Inflammatory macrophage treated with lipopolysaccharide for 4 hours (primary cell): ENCODE measurements at places on chromosomes 6 and 20.

DNA sequence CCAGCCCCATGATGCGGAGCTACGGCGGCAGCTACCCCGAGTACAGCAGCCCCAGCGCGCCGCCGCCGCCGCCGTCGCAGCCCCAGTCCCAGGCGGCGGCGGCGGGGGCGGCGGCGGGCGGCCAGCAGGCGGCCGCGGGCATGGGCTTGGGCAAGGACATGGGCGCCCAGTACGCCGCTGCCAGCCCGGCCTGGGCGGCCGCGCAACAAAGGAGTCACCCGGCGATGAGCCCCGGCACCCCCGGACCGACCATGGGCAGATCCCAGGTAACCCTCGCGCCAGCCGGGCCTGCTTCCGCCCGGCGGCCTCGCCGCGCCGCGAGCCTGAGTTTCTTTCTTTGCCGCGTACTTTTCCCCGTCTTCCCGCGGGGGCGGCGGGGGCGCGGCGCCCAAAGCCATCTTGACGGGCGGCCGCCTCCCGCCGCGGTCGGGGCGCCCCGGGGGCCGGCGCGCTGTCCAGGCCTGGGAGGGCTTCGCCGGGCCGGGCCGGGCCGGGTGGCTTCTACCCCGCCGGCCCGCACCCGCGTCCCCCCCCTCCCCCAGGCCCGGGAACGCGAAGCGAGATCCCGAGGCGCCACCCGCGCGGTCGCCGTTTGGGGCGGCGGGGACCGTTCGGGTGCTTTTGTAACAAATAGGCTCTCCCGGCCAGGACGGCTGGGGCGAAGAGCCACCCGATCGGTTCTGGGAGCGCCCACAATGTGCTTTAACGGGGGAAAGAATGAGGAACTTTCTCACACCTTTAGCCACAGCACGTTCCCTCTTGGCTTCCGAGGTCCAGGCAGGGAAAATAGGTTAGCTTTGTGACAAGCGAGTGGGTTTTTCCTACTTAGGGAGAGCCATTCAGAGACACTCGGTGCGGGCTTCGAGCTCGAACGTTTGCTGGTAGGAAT, 2.3 kb downstream of the ARID1B start:
- DNase-seq, result peak; percentile 46

- DNase-seq, result no peak
Observed at GRCh38 chr6:161396539-161396938, 122.7 kb upstream of the AGPAT4 start.

DNA sequence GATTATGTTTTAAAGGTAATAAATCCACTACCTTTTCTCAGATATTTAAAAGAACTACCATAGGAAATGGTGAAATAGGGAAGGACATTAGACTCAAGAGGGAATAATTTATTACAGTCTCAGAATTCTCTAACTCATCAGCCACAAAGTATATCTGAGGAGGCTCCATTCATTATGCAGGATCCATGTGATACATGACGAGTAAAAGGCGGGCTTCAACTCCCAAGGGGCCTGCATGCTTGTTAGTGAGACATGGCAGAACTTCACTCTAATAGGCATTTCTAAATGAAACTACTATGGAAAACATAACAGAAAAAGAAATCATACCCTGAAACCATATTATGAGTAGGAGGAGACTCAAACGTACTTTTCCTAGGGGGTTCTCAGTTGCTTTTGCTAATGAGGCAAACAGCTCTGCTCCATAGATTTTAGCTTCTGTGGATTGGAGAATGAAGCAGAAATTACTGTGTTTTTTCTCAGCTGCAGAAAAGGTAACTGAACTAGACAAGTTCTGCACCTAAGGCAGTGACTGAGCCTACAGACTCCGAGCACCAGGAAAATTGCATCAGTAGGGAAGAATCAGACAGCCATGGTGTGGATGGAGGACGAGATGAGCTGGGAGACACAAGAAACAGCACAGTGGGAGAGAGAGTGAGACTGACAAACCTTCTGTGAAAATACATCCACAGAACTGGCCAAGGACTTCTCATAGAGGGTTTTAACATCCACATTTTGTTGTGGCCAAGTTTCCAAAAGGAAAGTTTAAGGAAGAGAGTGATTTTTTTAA, 254.6 kb upstream of the PRDM1 start:
- no peak for DNase-seq

DNA sequence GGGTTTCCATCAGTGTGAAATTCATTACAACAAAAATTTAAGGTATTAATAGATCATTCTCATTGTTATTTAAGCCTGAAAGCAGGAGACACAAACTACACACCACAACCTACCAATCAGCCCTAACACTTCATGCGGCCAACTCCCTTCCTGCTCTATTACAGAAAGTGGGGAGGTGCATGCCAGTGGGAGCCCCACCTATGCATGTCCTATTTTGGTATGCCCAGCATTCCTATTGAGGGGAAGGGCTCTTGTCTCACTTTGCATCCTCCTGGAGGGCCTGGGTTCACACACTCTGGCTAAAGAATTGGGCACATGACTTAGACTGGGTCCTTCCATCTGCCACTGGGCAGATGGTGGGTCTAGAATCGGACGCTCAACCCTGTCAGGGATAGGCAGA, 450.0 kb downstream of the PTPRT start:
- DNase-seq, result no peak

DNA sequence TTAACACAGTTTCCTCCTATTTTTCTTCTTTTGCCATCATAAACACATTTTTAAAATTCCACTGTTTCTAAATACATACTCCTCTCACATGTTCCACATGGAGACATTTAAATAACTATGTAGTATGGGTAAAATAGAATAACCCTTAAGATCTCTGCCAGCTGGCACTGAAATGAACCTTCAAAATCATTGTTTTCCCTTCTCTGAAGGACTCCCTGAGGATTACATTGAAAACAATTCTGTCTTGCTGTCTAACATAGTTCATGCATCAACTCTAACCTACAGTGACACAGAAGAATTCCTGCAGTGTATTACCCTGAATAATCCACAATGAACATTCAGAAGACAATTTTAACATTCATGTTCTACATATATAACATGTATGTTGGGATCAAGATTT, 1361.8 kb upstream of the CITED2 start:
- no peak for DNase-seq

- no peak for DNase-seq
Observed at GRCh38 chr20:57968120-57968519, 258.3 kb upstream of the PMEPA1 start.

DNA sequence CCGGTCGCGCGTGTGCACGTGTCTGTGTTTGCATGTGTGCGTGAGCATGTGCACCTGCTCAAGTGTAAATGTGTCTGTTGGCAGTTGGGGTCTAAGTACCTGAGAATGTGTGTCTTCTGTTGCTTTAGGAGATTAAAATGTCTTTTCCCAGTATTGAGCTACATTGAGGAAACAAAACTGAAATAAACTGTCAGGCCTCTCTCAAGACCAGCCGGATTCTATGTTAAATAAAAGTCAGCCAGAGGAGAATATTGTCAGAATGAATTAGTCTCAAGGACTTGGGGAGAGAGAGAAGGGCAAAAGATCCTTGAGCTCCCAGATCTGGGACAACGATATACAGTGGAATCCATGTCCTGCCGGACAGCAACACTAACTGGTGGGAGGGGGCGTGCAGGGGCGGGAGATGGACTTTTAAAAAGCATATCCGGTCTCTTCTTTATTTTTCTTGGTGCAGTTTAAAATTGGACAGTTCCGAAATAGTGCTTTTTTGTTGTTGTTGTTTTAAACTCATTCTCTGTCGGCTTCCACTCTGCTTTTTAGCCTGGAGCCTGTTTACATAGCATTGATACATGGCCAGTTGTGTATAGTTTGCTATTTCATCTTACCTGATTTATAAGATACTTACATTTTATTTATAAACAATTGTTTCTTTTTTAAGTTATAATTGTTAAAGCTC, 3.3 kb upstream of the TBX18 start:
- no peak for DNase-seq

GRCh38 chr20:33444797-33445560, 1.4 kb upstream of the SNTA1 start:
- peak; percentile 4 for DNase-seq

DNA sequence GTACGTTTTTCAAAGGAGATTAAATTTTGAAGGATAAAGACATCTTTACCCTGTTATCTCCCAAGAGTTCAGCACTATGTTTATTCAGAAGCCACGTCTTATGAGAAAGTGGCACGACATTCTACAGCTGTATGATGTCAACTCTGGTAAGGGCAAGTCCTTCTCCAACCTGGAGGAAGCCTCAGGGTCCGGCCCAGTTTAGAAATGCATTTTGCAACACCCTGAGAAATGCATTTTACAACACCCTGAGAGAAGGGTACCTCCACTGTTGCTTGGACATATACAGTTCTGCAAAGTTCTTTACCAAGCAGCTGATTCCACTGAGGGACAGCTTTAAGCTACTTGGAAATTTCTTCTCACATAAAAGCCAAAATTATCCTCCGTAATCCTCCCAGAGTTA, 17.5 kb downstream of the NAPB start:
- no peak for DNase-seq

DNA sequence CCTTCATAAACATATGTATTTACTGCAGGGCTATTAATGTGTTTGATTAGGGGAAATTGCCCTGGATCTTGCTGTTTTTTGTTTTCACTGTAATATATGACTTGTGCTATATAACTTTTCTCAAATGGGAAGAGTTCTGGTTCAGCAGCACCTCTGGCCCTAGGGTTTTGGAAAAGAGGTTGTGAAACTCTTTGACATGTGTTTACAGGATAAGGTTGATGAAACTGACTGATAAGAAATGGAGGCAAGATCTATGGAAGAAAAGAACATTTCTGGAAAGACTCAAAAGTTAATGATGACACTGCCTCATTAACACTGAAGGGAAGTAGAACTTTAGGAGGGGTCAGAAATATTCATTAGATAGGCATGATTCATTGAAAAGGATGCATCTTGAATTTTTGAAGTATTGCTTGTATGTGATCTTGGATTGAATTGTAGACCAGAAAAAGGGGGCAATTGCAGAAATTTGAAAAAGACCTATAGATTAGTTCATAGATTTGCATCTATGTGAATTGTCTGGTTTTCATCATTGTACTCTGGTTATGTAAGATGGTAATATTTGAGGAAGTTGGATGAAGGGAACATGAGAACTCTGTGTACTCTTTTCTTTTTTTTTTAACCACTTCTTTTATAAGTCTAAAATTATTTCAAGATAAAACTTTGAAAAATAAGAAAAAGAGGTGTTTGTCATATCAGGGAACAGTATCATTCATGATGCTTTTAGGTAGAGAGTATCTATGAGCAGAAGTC, 54.0 kb downstream of the UTRN start:
- peak; percentile 64 for DNase-seq

DNA sequence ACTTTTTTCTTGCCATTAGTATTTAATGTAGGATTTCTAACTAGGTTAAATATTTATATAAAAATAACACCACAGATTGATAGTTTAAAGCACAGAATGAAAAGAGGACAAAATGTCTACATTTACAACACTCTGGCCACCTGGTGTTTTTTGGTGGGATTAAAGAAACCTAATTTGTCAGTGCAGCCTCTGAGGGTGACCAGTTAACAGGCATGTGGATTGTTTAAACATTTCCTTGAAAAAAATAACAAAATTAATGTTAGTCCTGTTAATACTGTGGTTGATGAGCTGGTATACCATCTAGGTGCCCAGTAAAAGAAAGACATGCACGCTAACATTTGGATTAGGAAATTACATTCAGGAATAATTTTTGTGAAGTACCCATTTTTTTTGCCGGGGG, 8.8 kb downstream of the SLC9A8 start:
- DNase-seq, result no peak

DNA sequence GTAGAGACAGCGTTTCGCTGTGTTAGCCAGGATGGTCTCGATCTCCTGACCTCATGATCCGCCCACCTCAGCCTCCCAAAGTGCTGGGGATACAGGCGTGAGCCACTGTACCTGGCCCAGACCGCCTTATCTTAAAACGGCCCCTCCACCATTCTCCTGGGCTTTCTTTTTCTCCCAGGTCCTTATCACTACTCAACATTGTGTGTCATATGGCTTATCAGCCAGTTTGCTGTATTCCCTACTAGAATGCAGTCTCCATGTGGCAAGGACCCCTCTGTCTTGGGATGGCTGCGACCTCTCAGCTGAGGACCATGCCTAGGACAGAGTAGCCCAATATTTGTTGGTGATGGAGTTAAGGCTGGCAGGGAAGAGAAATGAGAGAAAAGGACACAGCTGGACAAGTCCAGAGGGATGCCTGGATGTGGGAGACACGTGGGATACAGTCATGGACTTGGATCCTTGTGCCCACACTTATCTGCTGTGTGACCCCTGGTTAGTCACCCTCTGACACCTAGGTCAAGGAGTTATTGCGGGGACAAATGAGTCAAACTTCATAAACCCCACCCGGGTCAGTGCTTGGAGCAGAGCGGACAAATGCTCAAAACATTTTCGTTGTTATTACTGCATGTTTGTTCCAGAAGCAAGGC, 24.0 kb downstream of the ADA start:
- DNase-seq, result no peak

GRCh38 chr6:80440496-80441115, 334.1 kb downstream of the BCKDHB start:
- no peak for DNase-seq

DNA sequence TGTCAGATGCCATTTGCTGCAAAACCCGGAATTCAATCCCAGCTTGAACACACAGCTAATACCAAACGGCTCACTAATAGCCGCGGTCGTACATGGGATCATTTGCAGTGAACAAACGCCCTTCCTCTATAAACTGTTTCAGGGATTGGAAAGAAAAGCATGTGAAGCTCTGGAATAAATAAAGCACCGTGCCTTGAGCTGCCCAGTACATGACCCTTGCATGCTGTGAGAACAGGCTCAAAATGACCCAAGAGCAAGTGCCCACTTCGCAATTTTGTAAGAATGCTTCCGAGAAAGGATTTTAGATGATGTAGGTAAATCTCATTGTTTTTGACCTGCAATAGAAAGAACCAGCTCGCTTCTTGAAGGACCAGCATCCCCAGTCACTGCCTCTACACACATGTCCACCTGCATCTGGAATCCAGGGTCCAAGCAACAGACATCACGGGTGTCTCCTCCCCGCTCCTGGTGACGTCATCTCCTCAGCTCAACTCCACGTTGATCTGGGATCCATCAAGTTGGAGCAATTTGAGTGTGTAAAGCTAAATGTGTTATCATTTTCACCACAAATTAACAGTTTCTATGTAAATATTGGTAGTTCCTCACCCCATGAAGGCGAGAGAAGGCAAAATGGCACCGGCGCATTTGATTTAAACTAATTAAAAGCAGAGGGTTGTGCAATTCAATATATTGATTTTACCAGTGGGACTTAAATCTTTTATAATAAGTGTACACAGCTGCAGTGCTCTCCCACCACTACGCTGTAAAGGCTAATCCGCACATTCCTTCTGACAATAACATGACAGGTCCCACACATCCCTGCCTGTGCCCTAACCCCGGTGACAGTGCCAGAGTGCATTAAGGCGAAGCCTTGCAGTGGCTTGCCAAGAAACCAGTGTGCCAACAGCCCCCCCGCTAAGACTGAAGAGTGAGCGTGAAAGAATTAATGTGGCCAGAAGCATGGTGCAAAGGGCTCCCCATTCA, 6.2 kb downstream of the BMP7 start:
- DNase-seq, result no peak

GRCh38 chr6:16336056-16336818, 97.8 kb downstream of the GMPR start:
- DNase-seq, result no peak

- no peak for DNase-seq
Observed at GRCh38 chr6:156618600-156619205, 158.5 kb upstream of the ARID1B start.

GRCh38 chr6:162256361-162256760, 471.2 kb downstream of the PRKN start:
- no peak for DNase-seq
